ENCODE measurements at places on chromosomes 3 and 15.

DNA sequence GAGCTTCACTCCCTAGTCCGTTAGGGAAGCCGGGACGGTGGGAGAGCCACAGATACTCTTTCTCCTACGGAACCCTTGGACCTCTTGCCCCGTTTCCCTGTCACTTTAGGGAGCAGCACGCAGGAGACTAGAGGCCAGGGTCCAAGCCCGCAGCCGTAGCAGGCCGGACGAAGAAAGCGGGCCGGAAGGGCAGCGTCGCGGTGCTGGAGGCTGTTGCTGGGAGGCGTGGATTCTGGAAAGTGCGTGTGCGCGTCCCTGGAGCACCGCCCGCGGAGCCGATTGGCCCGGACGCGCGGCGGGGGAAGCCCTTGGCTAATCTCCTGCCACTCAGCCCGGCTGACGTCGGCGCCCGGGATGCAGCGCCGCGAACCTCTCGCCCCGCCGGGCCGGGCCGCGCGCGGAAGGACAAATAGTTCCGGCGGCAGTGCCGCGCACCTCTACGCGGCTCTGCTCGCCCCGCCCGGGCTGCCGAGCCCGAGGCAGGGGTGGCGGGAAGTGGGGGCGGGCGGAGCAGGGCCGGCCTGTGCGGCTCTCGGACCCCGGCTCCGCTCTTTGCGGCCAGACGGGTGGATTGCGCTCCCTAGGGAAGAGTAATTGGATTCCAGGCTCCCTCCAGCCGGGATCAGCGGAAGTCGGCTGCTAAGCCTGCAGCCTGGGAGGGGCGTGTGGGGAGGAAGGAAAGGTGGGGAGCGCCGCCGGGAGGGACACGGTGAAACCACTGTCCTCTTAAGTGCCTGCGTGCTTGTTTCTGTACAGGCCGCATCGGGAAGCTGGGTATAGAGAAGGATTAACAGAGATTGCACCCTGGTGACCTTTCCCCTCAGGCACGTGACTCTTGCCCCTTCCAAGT, 31.3 kb upstream of the TCF12 start:
- DNase-seq, result peak; percentile 72

DNA sequence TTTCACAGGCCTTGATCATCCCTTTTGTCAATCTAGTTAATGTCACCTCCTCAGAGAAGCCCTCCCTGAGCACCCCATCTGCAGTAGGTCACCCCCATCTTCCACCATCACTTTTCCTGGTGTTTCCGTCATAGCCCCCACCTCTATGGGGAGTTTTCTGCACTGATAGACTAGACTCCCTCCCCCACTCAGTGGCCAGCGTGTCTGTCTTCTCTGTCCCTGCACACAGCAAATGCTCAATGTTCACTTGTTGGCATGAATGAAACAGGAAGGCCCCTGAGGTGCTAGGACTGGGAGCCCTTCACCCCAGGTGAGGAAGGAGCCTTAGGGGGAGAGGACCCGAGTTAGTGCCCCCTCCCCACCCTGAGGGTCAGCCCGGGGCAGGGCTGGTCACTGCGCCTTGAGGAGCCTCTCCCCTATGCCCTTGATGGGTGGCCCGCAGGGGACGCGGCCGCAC, 15.8 kb upstream of the FANCD2 start:
- DNase-seq, result no peak

DNA sequence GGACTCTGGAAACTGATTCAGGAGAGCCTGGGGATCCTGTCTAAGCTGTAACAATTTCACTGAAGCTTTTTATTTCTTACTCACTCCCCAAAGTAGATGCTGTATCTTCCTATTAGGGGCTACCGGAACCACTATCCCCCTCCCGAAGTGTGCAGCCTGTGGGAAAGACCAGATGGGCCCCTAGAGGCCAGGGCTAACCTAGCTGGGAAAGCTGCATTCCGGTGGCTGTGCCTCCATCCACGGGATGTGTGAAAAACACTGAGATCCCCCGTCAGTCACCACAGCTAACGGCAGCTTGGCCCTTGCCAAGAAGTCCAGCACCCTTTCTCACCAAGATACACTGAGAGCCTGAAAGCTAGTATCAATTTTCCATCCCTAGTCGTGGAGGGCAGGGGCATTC, 3.1 kb downstream of the SSUH2 start:
- no peak for DNase-seq

DNA sequence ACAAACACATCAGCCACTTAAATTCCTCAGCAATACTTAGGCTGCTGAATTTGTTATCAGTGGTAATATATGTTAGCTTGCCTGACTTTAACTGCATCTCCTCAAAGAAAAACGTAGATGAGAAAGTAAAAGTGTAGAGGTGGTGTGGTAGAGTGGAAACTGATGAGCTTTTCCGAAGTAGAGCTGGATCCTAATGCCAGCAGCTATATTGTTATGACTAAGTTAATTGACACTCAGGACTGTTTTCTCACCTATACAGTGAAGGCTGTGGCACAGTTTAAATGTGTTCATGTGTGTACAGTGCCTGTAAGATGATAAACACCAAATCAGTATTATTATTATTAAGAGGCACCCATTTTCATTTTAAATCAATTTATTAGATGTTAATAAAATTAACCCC, 174.9 kb downstream of the TNIK start:
- no peak for DNase-seq

DNA sequence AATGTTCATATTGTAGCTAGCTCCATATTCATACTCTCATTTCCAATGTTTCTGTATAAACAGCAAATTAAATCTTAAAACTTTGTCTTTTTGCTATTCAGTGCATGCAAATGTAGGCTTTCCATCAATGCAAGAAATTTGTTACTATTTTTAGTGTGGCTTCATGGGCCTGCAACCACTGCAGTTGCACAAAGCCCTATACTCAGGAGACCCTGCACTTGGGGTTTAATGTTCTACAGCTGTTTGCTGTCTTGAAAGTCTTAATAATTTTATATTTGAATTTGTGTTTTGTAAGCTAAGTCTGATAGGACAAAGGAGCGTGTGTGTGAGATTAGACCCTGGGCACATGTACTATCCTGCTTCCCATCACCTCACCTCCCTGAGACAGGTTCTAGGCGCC, 9.6 kb downstream of the PYDC2 start:
- no peak for DNase-seq

DNA sequence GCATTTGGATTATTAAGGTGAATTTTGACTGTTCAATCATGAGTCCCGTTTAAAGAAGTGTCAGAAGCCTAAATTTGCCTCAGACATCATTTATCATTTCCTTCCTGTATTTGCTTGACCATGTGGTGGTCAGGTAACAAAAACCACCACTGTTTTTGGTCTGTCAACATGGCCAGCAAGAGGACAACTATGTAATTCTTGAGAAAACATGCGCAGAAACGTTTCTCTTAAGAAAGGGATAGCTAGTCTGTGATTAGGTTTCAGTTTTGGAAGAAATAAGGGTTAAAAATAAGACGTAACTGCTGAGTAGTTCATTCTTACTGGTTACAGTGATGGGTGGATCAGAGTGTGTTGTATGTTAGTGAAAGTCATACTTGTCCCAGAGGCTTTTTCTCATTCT, 204.5 kb downstream of the AKAP13 start:
- no peak for DNase-seq

DNA sequence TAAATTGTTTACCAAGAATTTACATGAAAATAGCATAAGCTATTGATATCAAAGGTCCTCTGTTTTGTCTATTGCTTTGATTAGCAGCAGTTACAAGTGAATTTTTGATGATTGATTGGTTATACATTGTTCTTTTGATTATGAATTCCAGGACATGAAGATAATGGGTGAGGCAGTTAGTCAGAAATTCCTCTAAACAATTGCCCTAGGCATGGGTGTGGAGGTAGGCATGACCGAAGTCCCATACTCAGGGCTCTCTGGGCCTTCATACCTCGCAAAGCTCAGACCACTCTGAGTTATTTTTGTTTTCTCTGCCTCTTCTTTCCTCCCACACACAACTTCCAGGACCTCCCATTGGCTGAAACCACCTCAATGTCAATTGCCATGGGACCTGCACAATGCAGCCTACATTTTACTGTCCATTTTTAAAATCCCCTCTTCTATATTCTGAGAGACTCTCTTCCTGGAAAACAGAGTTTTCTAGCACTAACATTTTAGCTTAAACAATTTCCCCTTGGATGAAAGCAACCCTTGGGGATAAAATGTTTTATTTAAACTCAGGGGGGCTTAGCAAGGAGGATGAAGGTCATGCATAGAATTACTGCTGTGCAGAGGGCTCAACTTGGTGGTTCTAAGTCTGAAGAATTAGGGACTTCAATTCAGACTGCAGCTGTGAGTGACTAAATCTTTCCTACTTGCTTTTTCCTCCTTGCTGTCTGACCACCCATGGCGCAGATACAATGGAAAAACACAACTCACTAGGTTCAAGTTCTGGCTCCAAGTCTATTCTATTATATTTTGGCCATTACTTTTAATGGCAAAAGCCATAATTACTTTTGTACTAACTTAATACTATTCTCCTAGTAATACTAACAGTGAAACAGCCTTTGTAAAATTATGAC, 594.8 kb downstream of the NTRK3 start:
- DNase-seq, result no peak

- no peak for DNase-seq
Observed at GRCh38 chr3:142912402-142913172, 23.7 kb upstream of the PCOLCE2 start.

GRCh38 chr3:36215241-36215640, 165.1 kb upstream of the STAC start:
- DNase-seq, result no peak

- no peak for DNase-seq
Observed at GRCh38 chr3:14169871-14170270, 8.5 kb downstream of the XPC start.

- no peak for DNase-seq
Observed at GRCh38 chr15:38528294-38528693, 36.3 kb downstream of the RASGRP1 start.

GRCh38 chr15:52206446-52206845, 15.3 kb upstream of the GNB5 start:
- DNase-seq, result no peak

DNA sequence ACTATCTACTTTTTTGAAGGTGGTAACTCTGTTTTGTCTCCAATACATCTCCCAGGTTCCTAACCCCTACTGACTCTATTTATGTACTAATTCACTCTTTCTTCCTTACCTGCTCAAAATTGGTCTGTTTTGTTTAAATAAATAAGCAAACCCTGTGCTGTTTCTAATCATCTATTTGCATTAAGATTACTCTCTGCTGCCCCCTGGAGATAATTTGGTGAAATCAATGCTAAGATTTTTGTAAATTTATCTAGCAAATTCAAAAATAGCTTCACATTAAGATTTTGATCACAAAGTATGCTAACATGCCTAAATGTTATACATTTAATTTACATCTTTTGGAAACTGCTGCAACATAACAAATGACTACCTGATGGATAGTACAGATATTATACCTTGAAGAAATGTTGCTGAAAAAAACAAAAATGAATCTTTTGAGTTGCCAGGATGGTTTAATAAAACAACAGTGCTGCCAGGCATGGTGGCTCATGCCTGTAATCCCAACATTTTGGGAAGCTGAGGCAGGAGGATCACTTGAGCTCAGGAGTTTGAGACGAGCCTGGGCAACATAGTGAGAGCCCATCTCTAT, 4.4 kb upstream of the CD200R1 start:
- no peak for DNase-seq

DNA sequence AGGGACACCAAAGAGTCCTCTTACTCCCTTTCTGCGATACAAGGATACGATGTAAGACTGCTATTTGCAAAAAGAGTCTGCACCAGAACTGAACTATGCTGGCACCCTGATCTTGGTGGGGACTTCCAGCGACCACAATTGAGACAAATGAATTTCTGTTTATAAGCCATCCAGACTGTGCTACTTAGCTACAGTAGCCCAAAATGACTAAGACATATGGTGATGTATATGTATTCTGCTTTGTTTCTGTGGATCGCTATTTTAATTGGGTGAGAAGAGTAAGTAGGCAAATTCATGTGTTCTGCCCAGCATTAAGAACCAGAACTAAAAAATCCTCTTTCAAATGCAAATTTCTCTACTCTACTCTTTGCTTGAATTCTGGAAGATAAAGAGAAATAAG, 720.9 kb downstream of the DIPK2A start:
- DNase-seq, result no peak

- DNase-seq, result no peak
Observed at GRCh38 chr3:29700256-29700655, 419.4 kb downstream of the RBMS3 start.
